ENCODE measurements at places on chromosomes 3 and 15.

GRCh38 chr3:122100591-122101463, 45.7 kb downstream of the CD86 start:
- no peak for DNase-seq

GRCh38 chr3:74122281-74122680, 492.2 kb downstream of the CNTN3 start:
- no peak for DNase-seq

DNA sequence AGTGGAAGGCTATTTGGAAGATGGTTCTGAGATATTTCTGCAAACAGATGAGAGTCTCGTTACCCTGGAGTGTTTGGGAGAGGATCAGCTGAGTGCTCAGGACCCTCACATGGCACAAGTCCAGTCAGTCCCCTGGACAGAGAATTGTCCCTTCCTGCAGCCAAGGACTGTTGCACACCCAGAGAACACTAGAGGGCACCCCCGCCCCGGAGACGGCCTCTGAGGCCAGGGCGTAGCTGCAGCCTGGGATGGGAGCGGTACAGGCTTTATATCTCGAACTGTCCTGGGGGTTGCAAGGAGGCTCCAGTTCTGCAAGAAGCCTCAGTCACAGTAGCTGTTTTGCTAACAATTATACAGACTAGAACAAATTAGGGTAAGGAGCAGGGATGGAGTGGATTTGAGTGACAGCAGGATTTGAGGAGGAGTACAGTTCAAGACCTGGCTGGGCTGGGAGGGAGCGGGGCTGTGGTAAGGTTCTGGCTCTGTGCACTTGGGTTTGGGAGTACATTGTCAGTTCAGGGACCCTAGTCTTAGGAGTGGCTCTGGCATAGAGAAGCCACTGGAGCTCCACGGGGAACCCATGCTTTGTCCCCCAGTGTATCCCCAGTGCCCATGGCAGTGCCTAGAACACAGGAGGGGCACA, 67.6 kb upstream of the HACD2 start:
- DNase-seq, result peak; percentile 85

DNA sequence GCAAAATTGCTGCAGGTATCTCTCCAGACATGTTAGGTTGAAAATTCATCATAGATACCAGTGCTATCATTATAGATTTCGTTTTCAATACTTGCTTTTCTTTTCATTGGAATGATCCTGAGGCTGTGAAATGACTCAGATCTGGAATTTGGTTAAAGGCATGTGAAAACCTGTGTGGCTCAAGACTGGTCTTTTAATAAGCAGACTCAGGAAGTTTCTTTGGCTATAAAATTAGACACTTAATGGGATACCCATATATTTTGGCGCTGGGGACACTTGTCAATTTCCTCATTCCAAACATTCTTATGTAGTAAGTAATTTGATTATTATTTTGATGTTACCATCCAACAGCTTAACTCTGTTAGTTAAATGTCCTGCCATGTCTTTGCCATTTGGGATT, 1041.1 kb upstream of the GBE1 start:
- no peak for DNase-seq
